ENCODE measurements at places on chromosomes 5 and 9.
A peak's percentile ranks its signal among the peaks of the same experiment; 100 is the strongest.

DNA sequence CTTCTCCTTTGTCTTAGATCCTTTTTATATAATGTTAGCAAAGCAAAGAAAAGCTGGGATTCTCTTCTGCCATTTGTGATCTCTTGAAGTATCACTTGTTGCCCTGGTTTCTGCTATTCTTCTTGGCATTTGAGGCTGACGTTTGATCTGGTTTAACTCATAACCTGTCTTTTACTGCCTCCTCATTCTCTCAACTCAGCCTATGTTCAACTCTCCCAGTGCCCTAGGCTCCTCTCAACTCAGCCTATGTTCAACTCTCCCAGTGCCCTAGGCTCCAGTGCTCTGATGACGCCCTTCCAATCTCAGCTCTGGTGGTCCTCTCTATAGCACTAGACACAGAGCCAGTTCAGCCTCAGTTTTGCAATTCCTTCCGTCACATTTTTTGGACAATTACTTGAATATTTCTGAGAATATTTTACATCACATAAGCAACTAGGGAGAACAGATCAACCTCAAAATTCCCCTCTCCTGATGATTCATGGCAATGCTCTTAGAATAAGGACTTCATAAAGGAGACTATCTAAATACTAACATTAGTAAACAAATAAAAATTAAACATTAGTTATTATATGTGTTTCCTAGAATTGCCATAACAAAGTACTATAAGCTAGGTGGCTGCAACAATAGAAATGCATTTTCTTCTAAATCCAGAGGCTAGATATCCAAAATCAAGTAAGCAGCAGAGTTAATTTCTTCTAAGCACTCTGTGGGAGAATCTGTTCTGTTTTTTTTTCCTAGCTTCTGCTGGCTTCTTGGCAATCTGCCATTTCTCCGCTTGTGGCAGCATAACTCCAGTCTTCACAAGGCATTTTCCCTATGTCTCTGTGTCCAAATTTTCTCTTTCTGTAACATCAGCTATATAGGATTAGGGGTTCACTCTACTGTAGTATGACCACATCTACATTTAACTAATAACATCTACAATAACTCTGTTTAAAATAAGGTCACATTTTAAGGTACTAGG lies 662.1 kb upstream of the FTMT start:
- H3K27ac ChIP-seq, result no peak overlapping the region
- H3K36me3 ChIP-seq, result no peaks in the 10 kb centered on the region

GRCh38 chr5:58080573-58080972 lies 379.3 kb downstream of the PLK2 start:
- DNase-seq, result no peak
- H3K4me1 ChIP-seq, result no peaks in the 10 kb centered on the region
- no peak overlapping the region for H3K27ac ChIP-seq

GRCh38 chr5:111432883-111433536 lies 79.3 kb downstream of the STARD4 start:
- H3K4me3 ChIP-seq, result no peak overlapping the region
- H3K36me3 ChIP-seq, result no peaks in the 10 kb centered on the region
- DNase-seq, result no peak
- no peaks in the 10 kb centered on the region for H3K27me3 ChIP-seq
- H3K27ac ChIP-seq, result no peak overlapping the region

DNA sequence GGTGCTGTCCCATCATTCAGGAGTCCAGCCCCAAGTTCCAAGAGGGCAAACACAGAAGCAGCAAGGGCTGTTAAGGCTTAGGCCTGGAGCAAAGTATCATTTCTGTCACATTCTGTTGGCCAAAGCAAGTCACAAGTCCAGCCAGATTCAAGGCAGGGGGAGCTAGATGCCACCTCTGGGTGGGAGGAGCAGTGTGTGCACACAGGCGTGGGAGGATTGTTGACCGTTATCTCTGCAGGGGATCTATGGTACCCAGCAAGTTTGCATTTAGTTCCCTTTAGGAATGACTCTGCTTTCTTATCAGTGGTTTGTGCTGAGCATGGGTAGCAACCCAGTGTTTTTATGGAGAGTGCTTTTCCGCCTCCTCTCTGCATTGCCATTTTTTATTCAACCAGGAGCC lies 278.9 kb downstream of the NR3C1 start:
- H3K27me3 ChIP-seq, result no peaks in the 10 kb centered on the region
- peaks cover under 1% of the 10 kb centered on the region for H3K4me1 ChIP-seq
- H3K27ac ChIP-seq, result no peak overlapping the region
- no peaks in the 10 kb centered on the region for H3K36me3 ChIP-seq
- DNase-seq, result no peak

- DNase-seq, result no peak
- no peaks in the 10 kb centered on the region for H3K4me1 ChIP-seq
- H3K27ac ChIP-seq, result no peak overlapping the region
- H3K27me3 ChIP-seq, result no peaks in the 10 kb centered on the region
- H3K4me3 ChIP-seq, result no peak overlapping the region
Measured at GRCh38 chr5:57225553-57225952, 51.7 kb downstream of the GPBP1 start.

- no peaks in the 10 kb centered on the region for H3K27me3 ChIP-seq
- no peak overlapping the region for H3K4me3 ChIP-seq
- no peaks in the 10 kb centered on the region for H3K4me1 ChIP-seq
- no peak overlapping the region for H3K27ac ChIP-seq
Measured at GRCh38 chr5:4831325-4831724, 308.8 kb upstream of the ADAMTS16 start.

GRCh38 chr5:142997591-142997990 lies 227.4 kb downstream of the ARHGAP26 start:
- no peak for DNase-seq
- H3K27ac ChIP-seq, result no peak overlapping the region
- H3K4me3 ChIP-seq, result no peak overlapping the region
- no peaks in the 10 kb centered on the region for H3K36me3 ChIP-seq
- peaks cover 33% of the 10 kb centered on the region for H3K4me1 ChIP-seq
- no peaks in the 10 kb centered on the region for H3K27me3 ChIP-seq

- no peaks in the 10 kb centered on the region for H3K36me3 ChIP-seq
- no peak overlapping the region for H3K27ac ChIP-seq
- no peaks in the 10 kb centered on the region for H3K4me1 ChIP-seq
Measured at GRCh38 chr9:85248514-85249312, 493.0 kb downstream of the AGTPBP1 start.

GRCh38 chr5:139688751-139689372 lies 40.7 kb downstream of the CXXC5 start:
- peak overlapping the region; percentile 23 for H3K27ac ChIP-seq
- peak; percentile 68 for DNase-seq
- peaks cover 59% of the 10 kb centered on the region for H3K4me1 ChIP-seq
- no peak overlapping the region for H3K4me3 ChIP-seq
- no peaks in the 10 kb centered on the region for H3K36me3 ChIP-seq

GRCh38 chr9:91298311-91298710 lies 63.4 kb downstream of the AUH start:
- peaks cover 22% of the 10 kb centered on the region for H3K36me3 ChIP-seq
- H3K27ac ChIP-seq, result no peak overlapping the region
- no peaks in the 10 kb centered on the region for H3K27me3 ChIP-seq
- H3K4me3 ChIP-seq, result no peak overlapping the region
- DNase-seq, result no peak

GRCh38 chr9:137222190-137223077 lies at the start of gene RNF208:
TSS of gene RNF208 (minus strand) at chr9:137222240. CDS start at chr9:137221212, 1,028 bp downstream.
- no peaks in the 10 kb centered on the region for H3K36me3 ChIP-seq
- DNase-seq, result no peak
- H3K4me1 ChIP-seq, result peaks cover 29% of the 10 kb centered on the region
- H3K27ac ChIP-seq, result peak within 1 kb of the TSS; percentile 38

GRCh38 chr5:170861917-170862766 lies at the start of gene RANBP17:
TSS of gene RANBP17 (plus strand) at chr5:170862018.
- no peak within 1 kb of the TSS for H3K4me3 ChIP-seq
- no peak within 1 kb of the TSS for H3K27ac ChIP-seq
- no peak for DNase-seq
- peaks cover 3% of the 10 kb centered on the region for H3K4me1 ChIP-seq
- no peaks in the 10 kb centered on the region for H3K36me3 ChIP-seq
- peaks cover 11% of the 10 kb centered on the region for H3K27me3 ChIP-seq

- no peak overlapping the region for H3K27ac ChIP-seq
- H3K36me3 ChIP-seq, result no peaks in the 10 kb centered on the region
- H3K4me3 ChIP-seq, result no peak overlapping the region
- no peaks in the 10 kb centered on the region for H3K27me3 ChIP-seq
- H3K4me1 ChIP-seq, result no peaks in the 10 kb centered on the region
Measured at GRCh38 chr9:115382865-115383264, 264.9 kb upstream of the TNC start.

GRCh38 chr5:170486371-170486770 lies 17.4 kb upstream of the KCNIP1 start:
- H3K4me1 ChIP-seq, result no peaks in the 10 kb centered on the region
- no peaks in the 10 kb centered on the region for H3K27me3 ChIP-seq
- H3K36me3 ChIP-seq, result no peaks in the 10 kb centered on the region
- H3K4me3 ChIP-seq, result no peak overlapping the region
- H3K27ac ChIP-seq, result no peak overlapping the region

GRCh38 chr5:116546033-116546742 lies 28.4 kb downstream of the SEMA6A start:
- H3K27me3 ChIP-seq, result no peaks in the 10 kb centered on the region
- H3K27ac ChIP-seq, result no peak overlapping the region
- no peak overlapping the region for H3K4me3 ChIP-seq
- no peaks in the 10 kb centered on the region for H3K36me3 ChIP-seq
- no peak for DNase-seq
